Right atrium auricular region (tissue), 2 donors: ENCODE measurements at places on chromosomes 1 and 21. TPM values are rescaled to one million over a fixed set of nuclear protein-coding genes. Genes with fewer than 3 reads are reported as not detected.

- no peak for DNase-seq
These were observed 123.4 kb downstream of the PRDM16 start for GRCh38 chr1:3192361-3192760.

DNA sequence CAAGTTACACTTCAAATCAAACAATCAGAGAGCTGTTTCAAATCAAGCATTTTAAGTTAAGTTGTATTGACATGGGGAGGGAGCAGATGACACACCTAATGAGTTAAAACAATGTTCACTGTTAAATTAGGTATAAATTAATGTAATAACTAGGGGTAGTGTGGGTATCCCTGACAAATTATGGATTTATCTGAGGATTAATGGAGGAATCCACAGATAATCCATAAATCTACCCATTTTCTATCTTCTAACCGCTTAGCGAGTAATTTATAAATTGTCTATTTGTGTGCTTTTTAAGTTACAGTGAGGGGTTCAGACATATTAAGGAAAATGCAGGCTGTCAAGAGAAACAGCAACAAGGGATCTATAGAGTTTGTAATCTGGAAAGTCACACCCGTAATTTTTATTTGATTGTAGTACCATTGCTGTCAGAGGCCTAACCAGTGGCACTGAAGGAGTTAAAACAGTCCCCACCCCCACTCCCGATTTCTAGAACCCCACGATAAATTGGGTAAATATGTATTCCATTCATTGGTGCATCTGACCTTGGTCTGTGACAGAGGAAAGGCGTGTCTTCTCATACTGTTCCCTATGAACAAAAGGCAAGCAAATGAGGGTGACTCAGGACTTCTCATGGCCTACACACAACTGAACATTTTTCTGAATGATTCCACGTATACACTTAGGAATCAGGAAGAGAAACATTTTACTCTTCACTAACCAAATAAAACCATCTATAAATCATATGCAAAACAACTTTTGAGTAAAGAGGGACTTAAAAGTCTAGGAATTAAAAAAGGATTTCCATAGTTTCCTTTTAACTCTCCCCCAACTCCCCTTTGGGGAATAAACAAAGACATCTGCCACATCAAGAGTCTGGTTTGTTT is 7.4 kb downstream of the IRF2BP2 start:
- peak; percentile 69 for DNase-seq

DNA sequence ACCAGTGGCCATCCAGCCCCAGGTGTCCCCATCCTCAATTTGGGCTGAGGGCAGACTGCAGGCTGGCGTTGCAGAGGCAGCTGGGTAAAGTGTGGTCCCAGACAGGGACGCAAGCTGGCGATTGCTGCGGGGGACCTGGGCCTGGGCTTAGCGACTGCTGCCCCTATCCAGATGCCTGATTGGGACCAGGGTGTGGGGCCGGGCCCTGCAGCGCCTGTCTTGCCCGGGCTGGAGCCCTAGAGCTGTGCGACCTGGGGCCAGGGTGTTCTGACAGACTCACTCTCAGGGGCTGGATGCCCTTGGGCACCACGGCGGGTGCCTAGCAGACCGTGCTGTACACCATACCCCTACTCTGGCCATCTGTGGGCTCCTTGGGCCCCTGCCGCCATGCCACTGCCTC is 16.2 kb upstream of the FAAP20 start:
- no peak for DNase-seq

KISS1 gene
- total RNA-seq: not detected

DNA sequence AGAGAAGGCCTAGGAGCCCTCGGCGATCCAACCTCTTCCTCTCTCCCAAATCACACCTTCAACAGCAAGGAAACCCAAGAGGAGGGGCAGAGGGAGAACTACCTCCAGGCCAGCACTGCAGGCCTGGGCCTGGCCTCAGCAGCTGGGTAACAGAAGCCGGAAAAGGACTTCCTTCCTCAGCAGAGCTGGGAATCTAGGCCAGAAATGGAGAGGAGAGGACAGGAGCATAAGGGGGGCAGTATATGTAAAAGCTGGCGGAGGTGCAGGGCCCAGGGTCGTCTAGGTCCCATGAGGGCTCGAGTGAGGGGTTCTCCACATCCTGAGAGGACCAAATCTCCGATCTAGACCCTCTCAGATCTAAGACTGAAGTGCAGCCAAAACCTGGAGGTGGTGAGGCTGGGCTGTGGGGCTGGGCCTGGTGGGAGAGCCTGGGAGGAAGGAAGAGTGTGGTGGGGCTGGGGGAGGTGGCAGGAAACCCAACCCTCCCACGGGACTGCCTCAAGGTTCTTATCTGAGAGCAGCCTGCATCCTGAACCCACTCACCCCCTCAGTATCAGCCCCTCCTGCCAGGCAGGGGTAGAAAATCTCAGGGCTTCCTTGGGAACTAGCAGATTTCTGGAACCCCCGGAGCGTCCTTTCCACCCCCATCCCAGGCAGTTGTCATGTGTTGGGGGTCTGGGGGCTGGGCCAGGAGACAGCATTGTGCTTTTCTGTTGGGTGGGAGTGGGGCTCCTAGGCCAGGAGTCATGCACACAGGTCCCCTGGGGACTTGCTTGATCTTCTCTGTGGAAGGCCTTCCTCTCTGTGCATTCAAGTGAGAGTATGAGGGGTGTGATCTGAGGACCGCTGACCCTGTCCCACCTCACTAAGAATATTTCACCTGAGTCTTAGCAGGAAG is 33.0 kb downstream of the PIK3C2B start:
- no peak for DNase-seq

DNA sequence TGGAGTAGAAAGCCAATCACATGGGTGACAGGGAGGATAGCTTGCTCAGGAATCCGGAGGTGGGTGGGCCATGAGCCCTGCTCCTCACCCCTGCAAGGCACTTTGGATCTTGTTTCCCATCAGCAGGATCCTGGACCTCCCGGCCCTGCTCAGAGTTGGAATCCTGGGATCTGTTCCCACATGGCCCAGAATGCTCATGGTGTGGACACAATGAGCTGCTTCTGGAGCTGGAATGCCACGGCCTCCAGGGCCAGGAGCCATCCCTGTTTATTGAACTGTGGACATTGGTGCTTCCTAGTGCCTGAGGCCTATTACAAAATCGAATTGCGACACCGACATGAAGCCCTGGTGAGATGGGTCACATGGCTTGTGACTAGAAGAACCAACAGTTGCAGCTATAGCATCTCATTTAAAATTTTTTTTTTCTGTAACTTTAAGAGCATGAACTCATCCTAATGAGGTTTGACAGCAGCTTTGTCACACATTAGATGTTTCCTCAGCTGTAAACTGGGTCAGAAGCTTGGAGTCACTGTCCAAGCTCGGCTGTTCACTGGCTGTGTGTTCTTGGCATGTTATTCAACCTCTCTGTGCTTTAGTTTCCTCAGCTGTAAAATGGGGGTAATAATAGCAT is 40.4 kb upstream of the GOLT1A start:
- DNase-seq: peak; percentile 88

MMEL1 gene
- not detected for total RNA-seq

GRCh38 chr1:210783925-210784324 is 350.0 kb downstream of the KCNH1 start:
- no peak for DNase-seq

DNA sequence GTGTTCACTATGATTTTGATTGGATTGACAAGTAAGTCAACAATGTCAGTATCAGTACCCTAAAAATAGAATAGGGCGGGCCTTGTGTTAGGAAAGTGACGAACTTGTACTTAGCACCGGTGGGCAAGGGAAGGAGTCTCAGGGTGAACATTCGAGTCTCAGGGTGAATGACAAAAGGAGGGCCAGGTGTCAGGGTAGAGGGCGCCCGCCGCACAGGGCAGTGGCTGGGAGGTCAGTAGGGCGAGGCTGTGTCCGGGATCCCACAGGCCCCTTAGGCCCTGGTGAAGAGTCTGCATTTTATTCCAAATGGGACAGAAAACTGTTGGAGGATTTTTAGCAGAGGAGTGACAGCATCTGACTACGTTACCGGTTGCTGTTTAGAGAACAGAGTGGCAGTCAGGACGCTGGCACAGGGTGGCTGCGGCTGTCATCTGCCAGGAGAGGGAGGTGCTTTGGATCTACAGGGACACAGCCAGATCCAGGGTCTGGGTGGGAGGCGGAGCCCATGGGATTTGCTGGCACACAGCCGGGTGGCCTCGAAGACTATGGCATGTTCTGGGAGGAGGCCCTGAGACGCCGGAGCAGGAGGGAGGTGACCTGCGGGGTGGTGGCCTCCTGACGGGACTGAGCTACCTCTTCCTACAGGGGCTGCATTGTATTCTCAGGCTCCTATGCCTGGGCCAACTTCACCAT is 11.0 kb downstream of the AGTRAP start:
- DNase-seq: no peak

- no peak for DNase-seq
These were observed 198.6 kb upstream of the EDN2 start for GRCh38 chr1:41682845-41683625.

OSCP1 gene
- total RNA-seq: 7.9 TPM

DNA sequence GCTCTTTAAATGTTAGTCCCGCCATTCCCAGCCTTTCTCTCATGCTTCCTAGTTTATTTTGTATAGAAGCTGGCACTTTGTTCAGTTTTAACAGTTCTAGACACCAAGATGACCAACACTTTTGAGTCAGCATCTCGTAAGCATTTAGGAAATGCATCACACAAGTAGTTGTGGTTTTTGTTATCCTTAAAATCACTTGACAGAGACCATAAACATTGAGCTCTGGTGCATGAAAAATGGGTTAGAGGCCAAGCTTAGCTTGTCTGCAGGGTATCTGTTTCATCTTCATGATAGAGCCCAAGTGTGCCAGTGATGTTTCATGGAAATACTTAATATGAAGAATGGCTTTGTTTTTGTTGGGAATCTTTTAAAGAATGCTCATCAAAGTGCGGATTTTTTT is 159.7 kb downstream of the DISP1 start:
- no peak for DNase-seq

- DNase-seq: no peak
These were observed 20.0 kb upstream of the DISP1 start for GRCh38 chr1:222794656-222795474.

- no peak for DNase-seq
These were observed 16.9 kb upstream of the IFNGR2 start for GRCh38 chr21:33386222-33386784.

DNA sequence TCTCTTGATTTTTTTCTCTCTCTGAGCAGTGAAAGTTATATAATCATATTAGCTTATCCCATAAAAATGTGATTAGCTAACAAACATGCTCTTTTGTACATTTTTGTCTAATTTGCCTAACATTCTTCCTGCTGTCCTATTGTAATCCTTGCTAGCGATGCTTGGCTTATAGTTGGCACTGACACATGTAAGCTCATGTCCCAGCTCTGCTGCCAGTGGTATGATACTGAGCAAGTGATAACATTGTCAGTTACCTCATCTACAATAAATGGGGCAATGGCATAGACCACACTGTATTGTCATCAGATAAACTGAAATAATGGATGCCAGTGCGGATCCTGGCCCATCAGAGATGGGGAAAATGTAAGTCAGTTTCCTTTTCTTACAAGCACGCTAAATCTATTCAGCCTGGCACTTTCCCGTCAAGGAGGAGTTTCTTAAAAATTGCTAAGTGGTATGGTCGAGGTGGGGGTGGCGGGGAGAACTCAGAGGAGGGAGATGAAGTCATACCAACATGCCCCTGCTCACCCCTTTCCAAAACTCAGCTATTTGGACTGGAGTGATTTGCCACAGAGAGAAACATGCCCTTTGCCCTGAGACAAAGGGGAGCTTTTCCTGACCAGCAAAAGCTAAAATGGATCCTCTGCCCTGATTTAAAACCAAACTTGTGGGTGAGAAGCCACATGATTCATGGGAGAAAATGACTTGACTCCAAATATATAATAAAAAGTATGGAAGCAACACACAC is 1.3 kb downstream of the FYB2 start:
- DNase-seq: no peak

DNA sequence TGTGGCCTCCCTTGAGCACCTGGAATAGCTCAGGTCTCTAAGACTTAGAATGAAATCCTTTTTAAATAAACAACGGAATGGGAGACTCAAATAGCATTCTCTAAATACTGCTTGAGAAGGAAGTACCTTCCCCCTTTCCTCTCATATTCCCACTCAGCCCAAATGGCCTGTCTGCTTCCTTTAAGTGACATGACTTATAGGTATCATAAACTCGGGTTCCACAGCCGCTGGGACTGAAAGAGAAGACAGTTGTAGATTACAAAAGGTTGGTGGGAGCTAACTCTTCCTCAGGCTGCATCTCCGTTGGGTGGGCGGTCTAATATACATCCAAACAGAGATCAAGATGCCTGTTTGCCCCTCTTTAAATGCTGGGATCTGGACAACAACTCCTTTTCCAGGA is 1.2 kb upstream of the HMCN1 start:
- no peak for DNase-seq

USP25 gene
- 44.7 TPM for total RNA-seq

LIN28A gene
- total RNA-seq: not detected

- no peak for DNase-seq
These were observed 1.4 kb upstream of the CA14 start for GRCh38 chr1:150256198-150256553.
